Renal pelvis (tissue), 12 donors: ENCODE measurements at places on chromosomes 2 and 18. TPM values are rescaled to one million over a fixed set of nuclear protein-coding genes. Genes with fewer than 3 reads are reported as not detected.

DNA sequence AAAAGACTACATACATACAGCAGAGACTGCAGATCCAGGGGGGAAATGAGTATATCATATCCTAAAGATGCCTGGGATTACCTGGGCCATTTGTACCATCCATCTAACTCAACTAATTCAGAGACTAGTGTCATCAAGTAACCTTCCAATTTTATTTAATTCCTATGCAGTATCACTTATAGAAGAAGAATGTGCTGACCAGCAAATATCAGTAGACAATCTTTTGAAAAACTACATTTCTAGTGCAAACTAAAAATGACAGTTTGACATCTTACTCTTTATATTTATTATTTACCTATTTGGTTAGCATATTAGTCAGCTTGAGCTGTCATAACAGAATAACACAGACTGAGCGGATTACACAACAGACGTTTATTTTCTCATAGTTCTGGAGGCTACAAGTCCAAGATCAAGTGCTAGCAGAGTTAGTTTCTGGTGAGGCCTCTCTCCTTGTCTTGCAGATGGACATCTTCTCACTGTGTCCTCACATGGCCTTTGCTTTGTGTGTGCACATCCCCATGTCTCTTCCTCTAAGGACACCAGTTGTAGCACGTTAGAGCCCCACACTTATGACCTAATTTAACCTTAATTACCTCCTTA lies 47.0 kb downstream of the NCKAP5 start:
- DNase-seq = no peak

BMP10 gene
- not detected for polyA plus RNA-seq

DNA sequence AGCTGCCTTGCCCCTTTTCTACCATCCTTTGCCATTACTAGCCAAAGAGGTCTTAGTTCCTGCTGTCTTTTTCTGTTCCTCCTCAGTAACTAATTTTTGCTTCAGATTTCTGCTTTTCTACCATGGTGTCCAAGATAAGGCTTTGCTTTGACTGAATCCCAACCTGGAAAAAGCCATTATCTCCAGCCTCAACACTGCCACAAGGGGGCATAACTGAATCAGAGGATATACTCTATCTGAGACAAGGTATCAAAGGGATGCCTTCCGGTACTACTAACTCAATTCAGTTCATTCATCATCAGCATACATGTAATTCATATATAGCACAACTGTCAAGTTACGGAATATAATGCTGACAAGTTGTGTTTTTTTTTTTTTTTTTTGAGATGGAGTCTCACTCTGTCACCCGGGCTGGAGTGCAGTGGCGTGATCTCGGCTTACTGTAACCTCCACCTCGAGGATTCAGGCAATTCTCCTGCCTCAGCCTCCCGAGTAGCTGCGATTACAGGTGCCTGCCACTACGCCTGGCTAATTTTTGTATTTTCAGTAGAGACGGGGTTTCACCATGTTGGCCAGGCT lies 11.4 kb downstream of the OSGEPL1 start:
- no peak for DNase-seq

HRH4 gene
- polyA plus RNA-seq = 0.07 TPM

GTF2A1L gene
- polyA plus RNA-seq = 1.1 TPM

GRCh38 chr2:60565472-60565871 lies 12.0 kb upstream of the BCL11A start:
- DNase-seq = no peak

TOGARAM2 gene
- polyA plus RNA-seq = 1.7 TPM

GPR17 gene
- polyA plus RNA-seq = 1.3 TPM

GRCh38 chr2:82043867-82044266 lies 1739.3 kb upstream of the LRRTM1 start:
- no peak for DNase-seq

DNA sequence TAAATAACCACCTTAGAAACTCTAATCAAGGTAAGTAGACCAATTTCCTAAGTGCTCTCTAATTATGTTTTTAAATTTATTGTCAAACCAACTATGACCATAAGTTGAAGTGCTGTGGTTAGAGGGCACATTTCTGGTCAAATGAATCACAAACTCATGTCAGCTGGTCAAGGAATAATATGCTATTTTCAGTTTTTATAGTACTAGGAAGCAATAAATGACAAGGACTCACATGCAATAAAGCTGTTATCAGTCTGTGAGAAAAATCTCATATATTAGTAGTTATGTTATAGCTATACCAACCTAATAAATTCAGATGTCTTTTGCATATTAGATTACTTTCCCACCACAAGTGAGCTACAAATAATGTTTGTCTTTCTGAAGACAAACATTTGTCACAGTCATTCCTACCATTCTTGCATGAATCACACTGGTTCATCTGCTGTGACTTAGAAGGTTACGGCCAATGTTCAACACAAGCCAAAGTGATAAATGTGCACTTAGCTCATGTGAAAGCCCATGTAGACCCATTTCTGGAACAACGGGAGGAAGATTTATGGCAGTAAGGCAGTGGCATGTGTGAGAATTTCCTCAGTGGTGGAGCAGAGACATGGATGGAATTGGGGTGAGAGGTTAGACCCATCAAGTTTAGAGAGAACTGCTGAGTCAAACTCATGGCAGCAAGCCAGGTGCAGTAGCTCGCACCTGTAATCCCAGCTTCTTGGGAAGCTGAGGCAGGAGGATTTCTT lies 27.4 kb upstream of the CCNYL1 start:
- DNase-seq = no peak

MYOM1 gene
- polyA plus RNA-seq = 8.7 TPM

DNA sequence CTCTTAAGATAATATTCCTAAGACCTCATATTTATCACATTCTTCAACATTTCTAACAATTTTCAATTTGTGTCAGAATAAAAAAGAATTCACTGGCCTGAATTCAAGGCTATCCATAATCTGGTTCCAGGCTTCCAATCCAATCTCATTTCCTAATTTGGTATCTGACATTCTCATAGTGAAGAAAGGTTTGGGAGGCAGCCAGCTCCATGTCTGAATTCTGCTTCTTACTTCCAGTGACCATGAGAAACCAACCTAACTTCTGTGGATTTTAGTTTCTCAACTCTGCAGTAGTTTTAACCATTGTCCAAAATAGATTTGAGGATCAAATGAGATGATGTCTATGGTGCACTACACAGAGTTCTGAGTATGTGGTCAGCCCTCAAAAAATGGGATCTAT lies 439.1 kb upstream of the GCFC2 start:
- DNase-seq = no peak

GRCh38 chr2:214328941-214329340 lies 81.9 kb upstream of the VWC2L start:
- DNase-seq = no peak

EGR4 gene
- not detected for polyA plus RNA-seq

SNORC gene
- polyA plus RNA-seq = 4.1 TPM

DNA sequence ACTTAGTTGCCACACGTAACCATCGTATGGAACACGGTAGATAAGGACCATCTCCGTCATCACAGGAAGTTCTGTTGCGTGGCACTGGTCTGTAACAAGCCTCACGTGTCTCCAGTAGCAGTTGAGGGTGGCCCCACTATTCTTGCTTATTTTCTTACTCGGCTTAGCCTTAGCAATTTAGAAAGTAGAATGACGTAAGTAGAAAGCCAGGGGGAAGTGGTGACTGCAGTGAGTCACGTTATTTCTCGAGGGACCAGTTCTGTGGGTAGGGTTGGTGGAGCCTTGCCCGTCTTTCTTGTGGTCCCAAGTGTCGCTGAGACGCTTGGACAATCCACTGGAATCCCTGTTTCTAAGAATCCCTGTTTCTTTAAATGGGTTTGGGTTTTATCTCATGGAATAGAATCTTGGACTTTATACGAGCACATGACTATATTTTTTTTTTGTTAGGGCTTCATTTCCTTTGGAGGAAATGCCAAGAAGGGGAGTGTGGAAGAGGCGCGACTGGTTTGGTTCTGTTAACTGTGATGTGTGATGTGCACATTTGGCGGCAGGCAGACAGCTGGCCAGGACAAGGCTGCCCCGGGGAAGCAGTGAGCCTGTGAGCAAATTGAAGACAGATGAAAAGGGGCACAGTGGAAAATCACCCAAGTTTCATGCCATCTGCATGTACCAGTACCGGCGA lies 96.2 kb downstream of the CABLES1 start:
- no peak for DNase-seq

NGEF gene
- polyA plus RNA-seq = 3.4 TPM

DNA sequence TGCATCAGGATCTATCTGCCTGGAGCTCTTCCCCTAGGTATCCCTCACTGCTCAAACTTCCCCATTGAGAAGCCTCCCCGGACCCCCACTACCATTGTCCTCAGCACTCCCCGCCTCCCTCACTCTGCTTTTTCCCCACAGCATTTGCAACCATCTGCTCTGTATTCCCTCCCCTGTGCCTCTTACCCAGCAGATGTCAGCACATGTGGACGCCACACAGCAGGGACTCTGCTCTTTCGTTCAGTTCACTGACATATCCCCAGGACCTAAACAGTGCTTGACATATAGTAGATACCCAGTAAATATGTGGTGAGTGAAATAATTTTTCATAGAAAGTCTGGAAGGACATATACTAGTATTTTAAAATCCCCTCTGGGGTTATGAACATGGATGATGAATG lies 101.1 kb downstream of the TMEM247 start:
- DNase-seq = no peak

- DNase-seq = no peak
These were observed 5.4 kb upstream of the CRYGC start for GRCh38 chr2:208134928-208135586.

DNA sequence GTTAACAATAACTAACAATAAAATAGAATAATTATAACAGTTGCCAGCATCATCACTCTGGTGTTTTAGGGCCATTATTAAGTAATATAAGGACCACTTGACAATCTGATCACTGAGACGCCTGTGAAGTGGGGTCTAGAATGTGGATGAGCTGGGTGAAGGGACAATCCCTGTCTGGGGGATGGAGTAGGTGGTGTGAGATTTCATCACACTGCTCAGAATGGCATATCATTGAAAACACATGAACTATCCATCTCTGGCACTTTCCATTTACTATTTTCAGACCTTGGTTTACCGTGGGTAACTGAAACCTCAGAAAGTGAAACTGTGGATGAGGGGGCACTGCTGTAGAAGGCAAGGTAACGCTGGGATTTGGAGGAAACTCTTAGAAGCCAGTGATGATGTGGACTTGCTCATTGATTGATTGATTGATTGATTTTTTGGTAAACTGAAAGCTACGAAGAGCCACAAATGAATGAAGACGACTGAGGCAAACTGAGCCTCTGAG lies 204.4 kb upstream of the TWIST2 start:
- DNase-seq = no peak

CDK15 gene
- 1.0 TPM for polyA plus RNA-seq

UGT1A4 gene
- polyA plus RNA-seq = not detected

CYS1 gene
- polyA plus RNA-seq = 118 TPM

GRCh38 chr18:74733598-74733997 lies 135.9 kb downstream of the ZNF407 start:
- no peak for DNase-seq

CPS1 gene
- polyA plus RNA-seq = 2.5 TPM

DNA sequence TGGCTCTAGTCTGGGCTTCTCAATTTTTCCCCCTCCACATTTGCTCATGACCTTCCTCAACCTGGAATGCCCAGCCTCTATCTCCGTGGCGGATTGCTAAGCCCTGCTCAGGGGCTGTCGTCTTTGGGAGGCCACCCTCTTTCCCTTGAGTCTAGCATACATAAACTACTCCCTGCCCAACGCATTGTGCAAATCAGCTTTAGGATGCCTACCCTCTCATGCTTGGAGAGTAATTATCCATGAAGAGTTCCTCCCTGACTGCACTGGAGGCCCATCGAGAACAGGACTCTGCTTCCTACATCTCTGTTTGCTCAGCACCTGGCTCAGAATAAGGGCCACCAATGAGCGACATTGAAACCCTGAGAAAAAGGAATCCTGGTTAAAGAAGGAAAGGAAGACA lies 53.7 kb upstream of the NPAS2 start:
- no peak for DNase-seq

DNA sequence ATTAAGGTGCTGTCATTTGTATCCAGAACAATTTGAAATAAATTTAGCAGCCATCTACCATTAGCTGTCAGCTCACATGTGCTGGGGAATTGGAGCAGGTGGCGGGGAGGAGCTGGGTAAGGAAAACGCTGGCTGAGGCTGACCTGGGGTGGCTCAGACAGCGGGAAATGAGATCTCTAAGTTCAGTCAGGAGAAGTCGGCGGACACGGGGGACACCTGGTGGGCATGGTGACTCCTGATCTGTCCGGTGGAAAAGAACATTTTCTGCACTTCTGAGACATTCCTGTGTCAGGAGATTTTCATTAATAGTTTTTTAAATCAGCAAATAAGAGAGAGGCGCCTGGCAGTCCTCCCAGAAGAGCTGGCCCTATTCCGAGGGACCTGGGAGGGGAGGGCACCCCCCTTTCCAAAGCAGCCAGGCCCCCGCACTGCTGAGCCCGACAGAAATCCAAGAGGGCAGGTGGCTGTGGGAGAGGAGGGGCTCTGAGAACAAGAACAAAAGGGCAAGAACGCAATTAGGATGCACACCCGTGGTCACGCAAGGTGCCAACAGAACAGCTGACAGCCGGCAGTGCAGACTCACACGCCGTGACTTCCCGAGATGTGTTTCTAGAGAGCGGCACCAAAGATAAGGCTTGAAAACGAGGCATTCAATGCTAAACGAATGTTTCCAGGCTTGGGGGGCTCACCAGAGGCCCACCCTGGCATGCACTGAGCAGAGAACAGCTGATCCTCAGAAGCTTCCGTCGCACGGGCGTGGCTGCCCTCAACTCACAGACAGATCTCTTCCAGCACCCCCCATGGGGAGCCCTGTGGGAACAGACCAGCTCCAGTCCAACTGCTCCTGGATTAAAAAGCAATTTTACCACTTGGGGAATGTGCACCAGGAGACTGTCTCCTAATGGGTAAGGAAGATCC lies 26.4 kb downstream of the SLC66A2 start:
- DNase-seq = peak; percentile 36

- no peak for DNase-seq
These were observed 586.8 kb downstream of the DSC3 start for GRCh38 chr18:30455741-30456140.

- DNase-seq = no peak
These were observed 224.5 kb downstream of the SLC4A3 start for GRCh38 chr2:219851801-219852481.

GRCh38 chr2:103327966-103328365 lies 566.1 kb downstream of the TMEM182 start:
- no peak for DNase-seq

DNA sequence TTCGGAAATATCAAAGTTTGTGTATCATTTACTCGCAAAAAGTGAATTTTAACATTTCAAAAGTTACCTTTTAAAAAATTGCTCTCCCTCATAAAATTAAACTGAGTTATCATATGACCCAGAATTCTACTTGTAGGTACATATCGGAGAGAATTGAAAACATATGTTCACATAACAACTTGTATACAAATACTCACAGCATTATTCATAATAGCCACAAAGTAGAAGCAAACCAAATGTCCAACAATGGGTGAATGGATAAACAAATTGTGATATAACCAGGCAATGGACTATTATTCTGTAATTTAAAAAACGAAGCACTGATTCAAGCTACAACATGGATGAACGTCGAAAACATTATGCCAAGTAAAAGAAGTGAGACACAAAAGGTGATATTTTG lies 412.0 kb upstream of the TCF4 start:
- no peak for DNase-seq

- DNase-seq = no peak
These were observed 55.2 kb downstream of the TRAPPC12 start for GRCh38 chr2:3434654-3435053.

CCL20 gene
- 0.60 TPM for polyA plus RNA-seq

DNAJC5G gene
- 0.60 TPM for polyA plus RNA-seq

POMC gene
- 8.0 TPM for polyA plus RNA-seq

DQX1 gene
- polyA plus RNA-seq = 0.43 TPM
